ENCODE measurements at places on chromosomes 3 and 15.

GRCh38 chr3:134008630-134009156 is 21.0 kb downstream of the SLCO2A1 start:
- no peak for DNase-seq

DNA sequence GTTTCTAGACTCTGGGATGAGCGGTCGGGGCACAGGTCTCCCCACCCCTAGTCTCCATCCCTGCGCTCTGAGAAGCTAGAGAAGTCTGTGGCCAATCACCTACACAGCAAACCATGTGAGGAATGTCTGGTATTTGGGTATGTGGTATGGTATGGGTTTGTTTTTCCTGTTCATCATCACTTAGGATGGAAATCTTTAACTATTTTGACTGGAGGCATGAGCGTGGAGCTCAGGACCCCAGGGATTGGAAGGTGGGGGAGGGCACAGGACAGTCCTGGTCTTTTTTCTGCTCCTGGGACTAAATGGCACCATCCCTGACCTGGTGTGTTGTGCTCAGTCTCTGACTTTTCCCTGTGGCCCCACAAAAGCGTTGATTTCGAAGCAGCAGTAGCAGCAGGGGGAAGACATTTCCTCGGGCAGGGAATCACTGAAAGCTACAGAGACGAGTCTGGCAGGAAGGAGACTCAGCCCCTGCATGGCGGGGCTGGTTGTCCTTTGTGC is 191.7 kb upstream of the TPM1 start:
- DNase-seq: no peak

DNA sequence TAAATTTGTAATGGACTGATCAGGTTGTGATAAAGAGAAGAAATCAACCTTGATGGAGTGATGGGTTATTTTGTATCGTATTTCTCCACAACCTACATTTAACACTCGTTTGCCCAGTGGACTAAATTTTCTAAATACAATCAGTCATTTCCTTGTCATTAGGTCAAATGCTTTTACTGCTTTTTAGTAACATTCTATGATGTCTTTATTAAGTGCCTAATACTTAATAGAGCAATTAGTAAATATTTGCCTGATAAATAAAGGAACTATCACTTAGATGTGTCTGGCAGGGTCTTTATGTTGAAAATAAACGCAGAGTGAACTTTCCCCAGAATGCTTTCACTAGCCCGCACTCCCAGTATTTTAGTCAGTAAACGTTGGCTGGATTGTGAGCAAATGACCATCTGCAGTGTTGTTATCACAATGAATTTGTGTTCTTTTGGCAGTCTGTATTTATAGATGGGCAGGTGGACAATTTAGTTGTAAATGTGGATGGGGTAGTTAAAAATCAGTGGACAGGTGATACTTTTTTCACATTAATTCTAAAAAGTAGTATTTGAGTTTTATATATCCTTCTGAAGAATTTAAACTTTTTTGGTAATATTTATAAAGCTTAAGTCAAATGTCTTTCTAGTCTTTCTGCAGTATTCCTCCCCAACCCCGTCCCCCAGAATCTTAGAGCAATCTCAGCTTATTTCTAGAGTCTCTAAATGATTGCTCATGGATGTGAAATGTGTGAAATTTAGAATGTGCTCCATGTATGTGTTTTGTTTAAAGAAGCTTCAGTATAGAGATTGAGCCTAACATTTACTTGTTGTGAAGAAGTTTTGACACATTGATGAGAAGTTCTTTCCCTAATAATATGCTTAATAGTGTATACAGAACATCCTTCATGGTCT is 4.9 kb downstream of the USP3 start:
- DNase-seq: no peak

GRCh38 chr3:117887901-117888300 is 1146.7 kb downstream of the IGSF11 start:
- DNase-seq: no peak

DNA sequence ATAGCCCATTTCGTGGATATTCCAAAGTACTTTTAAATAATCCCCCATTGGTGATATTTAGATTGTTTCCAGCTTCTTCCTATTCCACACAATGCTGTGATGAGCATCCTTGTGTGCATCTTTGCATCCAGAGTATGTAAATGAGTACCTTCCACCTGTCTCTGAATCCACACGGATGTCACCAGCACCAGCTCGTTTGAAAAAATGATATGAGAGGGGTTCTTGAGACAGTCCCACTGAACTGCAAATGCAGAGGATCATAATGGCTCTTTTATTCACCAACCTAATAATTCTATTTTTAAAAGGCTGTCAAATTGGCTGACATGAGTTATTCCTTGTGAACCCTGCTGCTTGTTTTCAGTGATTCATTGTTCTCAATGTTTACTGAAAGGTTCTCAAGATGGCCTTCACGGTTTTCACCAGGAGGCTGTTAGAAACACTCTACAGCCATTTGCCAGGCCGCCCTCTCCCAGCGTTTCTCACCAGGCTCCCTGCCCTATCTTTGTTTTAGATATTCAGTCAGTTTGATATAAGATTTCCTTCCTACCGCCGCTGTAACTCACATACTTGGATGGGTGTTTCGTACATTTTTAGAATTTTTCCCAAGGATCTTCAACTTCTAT is 96.7 kb upstream of the PTPRG start:
- DNase-seq: no peak

DNA sequence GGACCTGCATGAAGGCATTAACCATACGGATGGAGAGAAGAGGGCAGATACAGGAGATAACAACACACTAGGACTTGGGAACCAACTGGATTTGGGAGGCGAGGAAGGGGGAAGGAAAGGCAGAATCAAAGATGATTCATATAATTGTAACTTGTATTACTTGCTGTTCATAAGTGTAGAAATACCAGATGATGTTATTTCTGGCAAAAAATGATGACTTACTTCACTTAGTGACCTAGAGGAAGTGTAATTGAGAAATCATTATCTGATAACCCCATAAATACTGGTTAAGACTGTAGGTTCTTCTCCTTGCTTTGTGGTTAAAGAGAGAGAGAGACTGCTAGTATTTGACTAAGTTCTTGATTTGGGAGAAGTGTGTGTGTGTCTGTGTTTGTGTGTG is 50.5 kb upstream of the GK5 start:
- DNase-seq: no peak

DNA sequence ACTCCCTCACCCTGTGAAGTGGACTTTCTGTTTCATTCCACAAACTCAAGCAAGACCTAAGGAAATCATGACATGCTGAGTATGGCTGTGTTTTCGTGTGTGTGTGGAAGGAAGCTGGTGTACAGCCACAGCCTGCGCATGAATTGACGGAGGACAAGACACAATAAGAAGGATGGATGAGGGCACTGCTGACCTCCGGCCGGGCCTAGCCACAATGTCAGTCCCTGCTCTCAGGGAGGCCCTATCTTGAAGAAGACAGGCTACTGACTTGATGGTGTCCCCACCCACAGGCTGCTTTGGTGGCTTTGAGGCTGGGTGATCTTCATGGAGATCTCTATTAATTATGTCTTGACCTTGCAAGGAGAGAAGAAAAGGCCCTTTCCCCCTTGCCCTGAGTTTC is 39.3 kb upstream of the CDCP1 start:
- DNase-seq: no peak

- no peak for DNase-seq
Observed at GRCh38 chr15:96720656-96721055, 390.2 kb downstream of the NR2F2 start.

DNA sequence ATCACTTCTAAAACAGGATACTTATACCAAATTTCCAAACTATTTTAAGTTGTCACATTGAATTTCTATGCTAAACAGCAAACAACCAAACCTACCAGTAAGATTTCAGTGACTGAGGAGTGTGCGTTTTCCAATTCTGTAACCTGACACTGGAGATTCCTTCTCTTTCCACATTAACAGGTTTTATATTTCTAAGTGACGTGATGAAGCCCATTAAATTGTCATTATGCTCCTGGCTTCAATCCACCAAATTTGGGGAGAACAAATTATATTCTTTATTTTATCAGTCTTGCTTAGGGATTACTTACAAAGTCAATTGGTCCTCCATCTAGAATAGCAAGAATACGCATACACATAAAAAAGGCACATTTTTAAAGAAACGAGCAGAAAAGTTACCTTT is 764.8 kb upstream of the NR2F2 start:
- no peak for DNase-seq

GRCh38 chr15:49361370-49361769 is 61.7 kb upstream of the FGF7 start:
- DNase-seq: no peak

GRCh38 chr3:134485075-134485717 is 589 bp downstream of the ANAPC13 start:
- peak; percentile 29 for DNase-seq

GRCh38 chr3:23726811-23727548 is 78.8 kb upstream of the UBE2E1 start:
- DNase-seq: peak; percentile 73

DNA sequence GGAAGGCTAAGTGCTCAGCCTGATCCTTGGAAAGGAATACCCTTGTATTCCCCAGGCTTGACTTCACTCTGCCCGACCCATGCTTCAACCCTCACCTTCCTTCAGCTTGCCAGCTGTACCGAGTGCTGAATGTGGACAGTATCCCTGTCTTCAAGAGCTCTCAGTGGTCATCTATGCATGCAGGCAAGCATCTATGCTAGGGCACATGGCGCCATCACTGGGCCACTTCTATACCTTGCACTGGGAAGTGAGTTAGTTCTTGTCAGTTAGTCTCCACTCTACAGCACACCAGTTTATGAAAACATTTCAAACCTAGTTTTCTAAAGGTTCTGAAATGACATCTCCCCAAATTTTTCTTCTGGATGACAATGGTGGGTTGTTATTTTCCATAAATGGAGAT is 82.0 kb upstream of the MYRIP start:
- no peak for DNase-seq

DNA sequence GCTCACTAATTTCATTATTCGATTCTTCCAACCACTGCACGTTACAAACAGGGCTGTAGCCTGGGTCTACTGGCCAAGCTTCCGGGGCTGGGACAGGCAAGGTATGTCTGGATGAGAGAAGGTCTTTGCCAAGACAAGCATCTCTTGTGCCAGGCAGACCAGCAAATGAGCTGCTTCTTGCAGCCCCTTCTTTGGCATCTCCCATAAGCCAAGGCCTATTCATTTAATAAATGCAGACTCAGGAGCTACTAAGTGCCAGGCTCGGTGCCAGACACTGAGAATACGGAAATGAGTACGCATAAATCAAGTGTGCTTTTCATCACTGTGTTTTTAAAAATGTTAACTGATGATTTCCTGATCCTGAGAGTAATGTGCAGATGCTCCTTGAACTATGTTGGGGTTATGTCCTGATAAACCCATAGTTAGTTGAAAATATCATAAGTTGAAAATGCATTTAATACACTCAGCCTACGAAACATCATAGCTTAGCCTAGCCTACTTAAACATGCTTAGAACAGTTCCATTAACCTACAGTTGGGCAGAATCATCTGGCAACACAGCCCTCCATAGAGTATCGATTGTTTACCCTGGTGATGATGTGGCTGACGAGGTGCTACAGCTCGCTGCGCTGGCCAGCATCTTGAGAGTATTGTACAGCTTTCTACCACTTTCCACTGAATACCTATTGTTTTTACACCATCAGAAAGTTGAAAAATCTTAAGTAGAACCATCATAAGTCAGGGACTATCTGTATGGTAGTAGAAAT is 135.0 kb upstream of the CTDSPL start:
- DNase-seq: no peak

GRCh38 chr3:63279005-63279841 is 1.1 kb downstream of the SYNPR start:
- no peak for DNase-seq

DNA sequence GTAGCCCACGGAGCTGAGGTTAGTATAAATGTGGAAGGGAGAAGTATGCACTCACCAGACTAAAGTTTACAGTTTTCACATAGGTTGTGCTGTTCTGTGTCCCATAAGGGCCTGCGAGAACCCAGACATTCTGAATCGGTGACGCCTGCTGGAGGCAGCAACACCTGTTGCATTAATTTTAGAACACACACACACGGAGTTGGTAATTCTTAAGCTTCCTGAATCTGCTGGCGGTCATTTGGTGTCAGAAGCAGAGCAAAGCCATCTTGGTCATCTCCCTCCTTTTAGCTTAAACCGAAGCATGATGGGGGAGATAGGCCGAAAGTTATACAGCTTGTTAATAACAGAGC is 41.1 kb upstream of the AP3B2 start:
- peak; percentile 62 for DNase-seq

DNA sequence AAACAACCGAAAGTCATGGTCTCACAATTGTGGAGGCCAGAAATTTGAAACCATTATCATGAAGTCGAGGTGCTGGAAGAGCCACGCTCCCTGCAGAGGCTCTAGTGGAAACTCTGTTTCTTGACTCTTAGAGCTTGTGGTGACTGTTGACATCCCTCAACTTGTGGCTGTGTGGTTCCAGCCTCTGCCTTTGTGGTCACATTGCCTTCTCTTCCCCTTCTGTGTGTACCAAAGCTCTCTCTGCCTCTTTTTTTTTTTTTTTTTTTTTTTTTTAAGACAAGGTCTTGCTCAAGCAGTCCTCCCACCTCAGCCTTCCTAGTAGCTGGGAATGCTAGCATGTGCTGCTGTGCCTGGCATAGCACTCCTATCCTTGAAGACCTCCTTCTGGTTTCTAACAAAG is 48.7 kb upstream of the CRTC3 start:
- DNase-seq: no peak

DNA sequence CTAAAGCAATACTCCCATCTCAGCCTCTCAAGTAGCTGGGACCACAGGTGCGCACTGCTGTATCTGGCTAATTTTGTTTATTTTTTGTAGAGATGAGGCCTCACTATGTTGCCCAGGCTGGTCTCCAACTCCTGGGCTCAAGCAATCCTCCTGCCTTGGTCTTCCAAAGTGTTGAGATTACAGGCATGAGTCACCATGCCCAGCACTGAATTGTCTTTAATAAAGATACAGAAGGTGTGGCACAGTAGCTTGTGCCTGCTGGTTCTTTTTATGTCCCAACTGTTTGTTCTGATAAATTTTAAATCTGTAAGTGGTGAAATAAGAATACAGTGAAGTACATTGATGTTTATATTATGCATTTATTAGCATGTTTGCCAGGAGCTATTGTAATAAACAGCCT is 20.6 kb upstream of the TRAK1 start:
- DNase-seq: no peak

DNA sequence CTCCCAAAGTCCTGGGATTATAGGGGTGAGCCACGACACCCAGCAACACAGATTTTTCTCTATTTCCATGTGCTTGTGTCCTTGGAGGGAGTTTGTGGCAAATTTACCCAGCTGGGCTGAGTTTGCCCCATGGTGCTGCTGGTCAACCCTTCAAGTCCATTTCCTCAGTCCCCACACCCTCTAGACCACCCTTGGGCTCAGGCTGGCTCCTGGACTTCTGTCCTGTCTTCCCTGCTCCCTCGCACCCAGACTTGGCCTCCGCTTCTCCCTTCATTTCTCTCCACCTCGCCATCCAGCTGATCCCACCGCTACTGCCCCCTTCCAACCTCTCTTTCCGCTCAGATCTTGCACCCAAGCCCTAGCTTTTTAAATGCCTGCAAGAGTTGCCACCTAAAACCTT is 7.3 kb upstream of the RHOV start:
- no peak for DNase-seq

- DNase-seq: no peak
Observed at GRCh38 chr15:77033729-77034671, 36.9 kb downstream of the TSPAN3 start.

- no peak for DNase-seq
Observed at GRCh38 chr3:197317250-197317963, 19.0 kb upstream of the DLG1 start.

GRCh38 chr3:148066802-148067201 is 630.9 kb upstream of the AGTR1 start:
- DNase-seq: no peak

- DNase-seq: no peak
Observed at GRCh38 chr3:175288621-175289020, 429.5 kb downstream of the NAALADL2 start.

Measured in MM.1S (cell line).